ENCODE measurements at places on chromosomes 7 and 10. TPM values are rescaled to one million over a fixed set of nuclear protein-coding genes. Genes with fewer than 3 reads are reported as not detected.
A peak's percentile ranks its signal among the peaks of the same experiment; 100 is the strongest.

Gene HABP2
- not detected for total RNA-seq

Gene CFTR
- total RNA-seq = not detected

Gene ETV1
- 16.9 TPM for total RNA-seq

Gene TRIM73
- total RNA-seq = 7.1 TPM

Gene DTX2
- 15.4 TPM for total RNA-seq

Gene DIP2C
- total RNA-seq = 23.4 TPM

DNA sequence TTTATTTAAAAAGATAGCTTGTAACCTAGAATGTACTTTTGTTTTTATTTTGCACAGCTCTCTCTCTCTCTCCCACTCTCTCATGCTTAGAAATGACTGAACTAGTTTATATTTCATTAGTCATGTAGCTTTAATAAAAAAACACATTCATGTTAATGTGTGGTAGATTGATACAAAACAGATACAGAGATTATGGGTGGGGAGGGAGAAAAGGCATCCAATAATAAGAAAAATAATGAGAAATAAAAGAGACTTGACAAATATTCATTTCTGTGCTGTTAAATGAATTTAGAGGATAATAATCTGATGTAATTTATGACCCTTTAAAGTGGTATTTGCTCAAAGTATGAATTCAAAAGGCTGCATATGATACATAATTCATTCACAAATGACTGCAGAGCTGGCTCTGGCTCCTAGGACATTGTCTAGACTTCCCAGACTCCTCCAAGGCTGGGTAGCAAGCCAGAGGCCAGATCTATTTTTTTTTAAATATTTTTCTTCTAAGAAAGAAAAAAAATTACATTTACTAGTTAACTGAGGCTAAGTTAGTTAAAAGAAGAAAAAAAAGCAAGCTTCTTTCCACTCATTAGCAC, 105.7 kb upstream of the DNAJB12 start:
- DNase-seq = no peak
- H3K27me3 ChIP-seq = no peaks in the 10 kb centered on the region
- H3K27ac ChIP-seq = no peak overlapping the region
- no peaks in the 10 kb centered on the region for H3K4me1 ChIP-seq
- H3K36me3 ChIP-seq = no peaks in the 10 kb centered on the region

DNA sequence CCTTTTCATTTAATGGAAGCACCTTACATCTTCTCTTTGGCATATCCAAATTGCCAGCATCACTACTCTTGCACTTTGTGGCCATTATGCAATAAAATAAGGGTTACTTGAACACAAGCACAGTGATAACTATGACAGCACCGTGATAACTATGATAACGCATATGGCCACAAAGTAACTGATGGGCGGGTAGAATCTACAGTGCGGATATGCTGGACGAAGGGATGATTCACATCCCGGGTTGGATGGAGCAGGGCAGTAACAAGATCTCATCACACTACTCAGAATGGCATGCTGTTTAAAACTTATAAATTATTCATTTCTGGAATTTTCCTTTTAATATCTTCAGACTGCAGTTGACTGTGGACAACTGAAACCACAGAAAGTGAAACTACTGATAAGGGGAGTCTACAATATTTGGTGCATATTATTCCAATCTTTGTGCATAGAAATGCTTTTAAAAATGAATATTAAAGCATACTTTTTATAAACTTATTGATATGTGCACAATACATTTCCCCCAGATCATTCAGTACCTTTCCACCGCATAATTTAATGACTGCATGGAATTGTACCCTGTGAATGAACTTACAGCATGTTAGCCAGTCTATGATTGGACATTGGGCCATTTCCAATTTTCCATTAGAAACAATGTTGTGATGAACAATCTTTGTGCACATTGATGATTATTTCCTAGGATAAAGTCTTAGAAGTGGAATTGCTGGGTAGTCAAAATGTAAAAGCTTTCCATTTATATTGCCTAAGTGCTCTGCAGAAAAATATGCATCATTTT, 136.4 kb downstream of the WNT2 start:
- no peak for DNase-seq
- H3K27me3 ChIP-seq = no peaks in the 10 kb centered on the region
- no peaks in the 10 kb centered on the region for H3K36me3 ChIP-seq
- H3K4me3 ChIP-seq = no peak overlapping the region

DNA sequence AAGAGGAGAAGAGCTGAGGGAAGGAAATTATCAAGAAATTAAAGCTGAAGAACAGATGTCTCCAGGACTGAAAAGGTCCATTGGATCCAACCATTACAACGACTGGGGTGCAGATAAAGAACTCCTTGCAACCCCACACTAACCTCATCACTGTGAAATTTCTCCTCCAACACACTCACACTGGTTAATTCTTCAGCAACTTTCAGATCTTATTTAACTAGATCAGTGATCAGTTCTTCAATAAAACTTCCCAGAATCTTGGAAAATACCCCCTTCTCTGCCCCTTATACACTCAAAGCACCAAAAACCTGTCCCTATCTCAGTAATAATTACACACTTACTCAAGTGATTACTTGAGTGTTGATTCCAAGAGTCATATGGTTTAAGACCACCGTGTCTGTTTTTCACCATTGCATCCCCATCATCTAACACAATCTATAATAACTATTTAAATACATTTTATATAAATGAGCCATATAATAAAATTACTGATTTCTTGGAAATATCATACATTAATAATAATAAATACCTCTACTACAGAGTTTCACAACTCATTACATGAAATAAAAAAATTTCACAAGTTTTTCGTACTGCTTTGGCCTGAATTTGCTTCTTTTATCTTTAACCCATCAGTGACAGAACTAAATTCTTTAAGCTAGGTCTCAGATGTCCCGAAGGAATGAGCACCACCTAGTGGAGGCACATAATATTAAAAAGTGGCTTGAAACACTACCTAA, 123.7 kb downstream of the MPP7 start:
- H3K4me1 ChIP-seq = peaks cover 11% of the 10 kb centered on the region
- no peaks in the 10 kb centered on the region for H3K36me3 ChIP-seq
- no peak for DNase-seq
- no peak overlapping the region for H3K27ac ChIP-seq
- no peak overlapping the region for H3K4me3 ChIP-seq

- DNase-seq = peak; percentile 49
- no peaks in the 10 kb centered on the region for H3K27me3 ChIP-seq
- H3K4me1 ChIP-seq = peaks cover 46% of the 10 kb centered on the region
- H3K27ac ChIP-seq = peak overlapping the region; percentile 91
- H3K4me3 ChIP-seq = no peak overlapping the region
Measured at GRCh38 chr7:44637788-44638594, 31.6 kb downstream of the OGDH start.

GRCh38 chr10:132097609-132098377, 32.0 kb downstream of the JAKMIP3 start:
- H3K27ac ChIP-seq = no peak overlapping the region
- H3K4me3 ChIP-seq = no peak overlapping the region
- no peaks in the 10 kb centered on the region for H3K27me3 ChIP-seq
- no peaks in the 10 kb centered on the region for H3K4me1 ChIP-seq
- no peaks in the 10 kb centered on the region for H3K36me3 ChIP-seq

GRCh38 chr10:96272316-96273280, 1.2 kb upstream of the BLNK start:
- H3K27me3 ChIP-seq = no peaks in the 10 kb centered on the region
- no peaks in the 10 kb centered on the region for H3K36me3 ChIP-seq
- no peaks in the 10 kb centered on the region for H3K4me1 ChIP-seq
- no peak overlapping the region for H3K4me3 ChIP-seq
- H3K27ac ChIP-seq = peak overlapping the region; percentile 36
- no peak for DNase-seq

DNA sequence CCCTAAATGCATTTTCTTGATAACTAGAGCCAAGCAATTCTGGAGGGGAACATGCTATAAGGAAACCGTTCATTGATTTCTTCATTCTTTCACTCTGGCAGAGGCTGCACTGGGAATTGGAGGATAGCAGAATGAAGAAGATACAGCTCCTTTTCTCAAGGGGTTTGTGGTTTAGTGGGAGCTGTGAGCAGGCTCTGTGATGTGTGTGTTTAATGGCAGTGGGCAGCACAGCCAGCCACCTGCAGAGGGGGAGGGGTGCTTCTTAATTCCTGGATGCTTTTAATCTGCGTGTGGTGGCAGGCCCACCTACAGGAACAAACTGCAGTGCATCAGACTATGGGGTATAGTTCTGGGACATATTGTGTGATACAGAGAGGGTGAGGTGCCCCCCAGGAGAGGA, 31.9 kb downstream of the RPS24 start:
- H3K4me1 ChIP-seq = no peaks in the 10 kb centered on the region
- H3K36me3 ChIP-seq = no peaks in the 10 kb centered on the region
- no peak overlapping the region for H3K4me3 ChIP-seq
- no peak overlapping the region for H3K27ac ChIP-seq

DNA sequence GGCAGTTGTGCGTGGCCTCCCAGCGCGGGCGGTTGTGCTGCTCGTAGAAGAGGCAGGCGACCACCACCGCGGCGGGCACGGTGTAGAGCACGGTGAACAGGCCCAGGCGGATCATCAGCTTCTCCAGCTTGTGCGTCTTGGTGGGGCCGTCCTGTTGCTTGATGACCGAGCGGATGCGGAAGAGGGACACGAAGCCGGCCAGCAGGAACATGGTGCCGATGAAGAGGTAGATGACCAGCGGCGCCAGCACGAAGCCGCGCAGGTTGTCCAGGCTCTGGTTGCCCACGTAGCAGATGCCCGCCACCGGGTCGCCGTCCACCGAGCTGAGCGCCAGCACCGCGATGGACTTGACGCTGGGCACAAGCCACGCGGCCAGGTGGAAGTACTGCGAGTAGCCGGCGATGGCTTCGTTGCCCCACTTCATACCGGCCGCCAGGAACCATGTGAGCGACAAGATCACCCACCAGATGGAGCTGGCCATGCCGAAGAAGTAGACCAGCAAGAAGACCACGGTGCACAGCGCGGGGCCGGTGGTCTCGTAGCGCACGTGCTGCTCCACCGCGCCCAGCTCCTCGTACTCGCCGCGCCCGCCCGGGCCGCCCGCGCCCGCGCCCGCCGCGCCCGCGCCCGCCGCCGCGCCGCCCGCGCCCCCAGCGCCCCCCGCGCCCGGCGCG, 2.2 kb downstream of the FZD8 start:
- peak; percentile 26 for DNase-seq
- no peak overlapping the region for H3K27ac ChIP-seq
- H3K4me3 ChIP-seq = peak overlapping the region; percentile 43
- H3K27me3 ChIP-seq = no peaks in the 10 kb centered on the region
- H3K4me1 ChIP-seq = peaks cover 21% of the 10 kb centered on the region

- DNase-seq = no peak
- H3K36me3 ChIP-seq = no peaks in the 10 kb centered on the region
- no peak overlapping the region for H3K27ac ChIP-seq
- no peak overlapping the region for H3K4me3 ChIP-seq
- no peaks in the 10 kb centered on the region for H3K27me3 ChIP-seq
- H3K4me1 ChIP-seq = no peaks in the 10 kb centered on the region
Measured at GRCh38 chr7:51114501-51114900, 202.1 kb downstream of the COBL start.

- H3K4me1 ChIP-seq = no peaks in the 10 kb centered on the region
- H3K27me3 ChIP-seq = no peaks in the 10 kb centered on the region
- no peaks in the 10 kb centered on the region for H3K36me3 ChIP-seq
Measured at GRCh38 chr7:13874783-13875182, 114.7 kb downstream of the ETV1 start.

GRCh38 chr10:113532724-113533123, 20.1 kb upstream of the HABP2 start:
- peaks cover 6% of the 10 kb centered on the region for H3K27me3 ChIP-seq
- H3K27ac ChIP-seq = no peak overlapping the region
- H3K4me3 ChIP-seq = no peak overlapping the region
- no peaks in the 10 kb centered on the region for H3K4me1 ChIP-seq
- no peak for DNase-seq

GRCh38 chr7:50210706-50211115, 93.8 kb upstream of the IKZF1 start:
- no peak overlapping the region for H3K4me3 ChIP-seq
- H3K36me3 ChIP-seq = no peaks in the 10 kb centered on the region
- no peaks in the 10 kb centered on the region for H3K4me1 ChIP-seq
- H3K27ac ChIP-seq = no peak overlapping the region
- DNase-seq = no peak

DNA sequence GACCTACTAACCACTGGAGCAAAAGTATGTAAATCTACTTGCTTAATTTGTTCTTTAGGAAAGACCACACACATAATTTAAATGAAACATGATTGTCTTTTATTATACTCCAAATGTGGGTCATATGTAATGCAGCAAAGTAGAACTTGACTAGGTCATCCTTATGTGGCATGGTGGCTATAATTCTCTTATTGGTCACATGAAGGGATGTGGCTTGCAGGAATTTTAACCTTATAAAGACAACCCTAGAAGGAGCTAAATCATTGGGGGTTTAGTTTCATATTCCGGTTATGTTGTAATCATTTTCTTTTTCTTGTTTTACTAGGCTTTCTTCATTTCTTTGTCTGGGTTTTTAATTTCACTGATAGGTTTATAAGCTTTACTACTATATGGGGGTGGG, 93.9 kb downstream of the SEPTIN7 start:
- H3K4me1 ChIP-seq = peaks cover 18% of the 10 kb centered on the region
- no peak overlapping the region for H3K4me3 ChIP-seq
- no peak overlapping the region for H3K27ac ChIP-seq
- no peaks in the 10 kb centered on the region for H3K27me3 ChIP-seq
- DNase-seq = no peak

GRCh38 chr7:27149842-27150567, 2.4 kb downstream of the HOXA3 start:
- peaks cover 6% of the 10 kb centered on the region for H3K4me1 ChIP-seq
- peak; percentile 76 for DNase-seq
- peak overlapping the region; percentile 66 for H3K27ac ChIP-seq
- peaks cover 5% of the 10 kb centered on the region for H3K36me3 ChIP-seq
- H3K4me3 ChIP-seq = peak overlapping the region; percentile 27

- no peaks in the 10 kb centered on the region for H3K27me3 ChIP-seq
- no peaks in the 10 kb centered on the region for H3K4me1 ChIP-seq
- DNase-seq = no peak
- no peaks in the 10 kb centered on the region for H3K36me3 ChIP-seq
Measured at GRCh38 chr7:150610233-150610632, 22.0 kb downstream of the GIMAP6 start.

DNA sequence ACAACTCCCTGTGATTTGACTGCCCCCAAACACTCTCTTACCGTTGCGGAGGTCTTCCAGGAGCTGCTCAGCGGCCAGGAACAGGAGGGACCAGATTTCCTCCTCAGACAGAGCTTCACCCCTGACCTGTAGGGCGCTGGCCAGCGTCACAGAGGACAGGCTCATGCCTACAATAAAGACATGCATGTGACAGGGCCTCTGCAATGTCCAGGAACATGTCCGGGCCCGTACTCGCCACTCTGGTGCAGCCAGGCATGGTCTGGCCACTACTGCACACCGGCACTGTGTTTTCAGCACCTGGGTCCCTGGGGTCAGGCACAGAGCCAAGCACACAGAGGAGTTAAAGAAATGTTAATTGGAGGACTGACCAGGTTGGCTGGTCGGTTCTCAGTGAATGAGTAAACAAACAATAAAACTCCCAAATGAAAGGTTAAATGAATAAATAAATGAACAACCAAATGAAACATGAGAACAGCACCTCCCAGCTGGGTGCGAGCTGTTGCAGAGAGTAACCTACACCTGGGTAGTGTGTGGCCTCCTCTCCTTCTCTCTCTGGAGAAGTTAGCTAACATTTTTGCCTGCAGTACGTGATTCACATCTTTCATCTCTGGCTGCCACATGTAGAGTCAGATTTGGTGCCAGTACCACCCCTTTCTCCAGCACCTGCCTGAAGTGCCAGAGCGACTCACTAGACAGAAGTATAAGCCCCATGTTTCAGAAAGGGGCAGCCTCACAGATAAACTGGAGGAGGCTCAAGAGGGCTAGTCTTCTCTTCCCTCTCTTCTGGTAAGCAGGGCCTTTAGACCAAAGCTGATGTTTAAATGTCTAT, 22.8 kb downstream of the FRMPD2 start:
- H3K36me3 ChIP-seq = no peaks in the 10 kb centered on the region
- no peak overlapping the region for H3K27ac ChIP-seq
- H3K4me3 ChIP-seq = no peak overlapping the region
- H3K27me3 ChIP-seq = no peaks in the 10 kb centered on the region
